ENCODE measurements at places on chromosomes 3 and 15. TPM values are rescaled to one million over a fixed set of nuclear protein-coding genes. Genes with fewer than 3 reads are reported as not detected.

DNA sequence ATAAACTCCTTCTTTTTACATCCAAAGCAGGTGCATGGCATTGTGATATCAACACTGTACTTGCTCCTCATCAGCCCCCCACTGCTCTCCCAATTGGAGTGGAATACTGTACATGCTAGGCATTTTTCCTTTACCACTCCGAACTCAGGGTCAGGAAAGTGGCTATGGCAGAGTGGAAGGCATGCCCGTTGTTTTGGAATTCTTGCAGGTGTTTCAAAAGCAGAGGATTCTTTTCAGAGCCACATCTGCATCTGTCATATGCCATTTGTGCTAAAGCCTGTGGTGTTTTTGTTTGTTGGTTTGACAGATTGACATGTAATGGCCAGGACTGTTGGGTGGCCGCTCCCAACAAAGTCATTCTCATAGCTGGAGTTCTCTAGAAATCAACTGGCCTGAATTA is 41.7 kb downstream of the SOX2 start:
- no peak for DNase-seq

DNA sequence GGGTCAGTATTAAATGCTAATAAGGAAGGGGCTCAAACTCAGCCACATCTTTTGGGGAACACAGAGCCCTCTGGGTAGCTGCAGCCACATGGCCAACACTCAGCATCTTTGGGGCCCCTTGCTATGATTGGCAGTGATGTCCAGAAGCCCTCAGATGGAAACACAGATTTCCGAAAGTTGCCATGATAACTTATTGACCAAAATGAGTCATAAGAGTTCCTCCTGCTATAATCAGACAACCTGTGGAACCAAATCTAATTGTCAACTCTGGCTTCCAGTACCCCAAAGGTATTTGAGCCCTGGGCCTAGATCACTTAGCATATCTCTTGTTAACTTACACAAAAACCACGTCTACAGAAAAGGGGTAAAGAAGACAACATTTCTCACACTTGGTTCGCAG is 392.2 kb downstream of the KCNH8 start:
- DNase-seq: no peak

DNA sequence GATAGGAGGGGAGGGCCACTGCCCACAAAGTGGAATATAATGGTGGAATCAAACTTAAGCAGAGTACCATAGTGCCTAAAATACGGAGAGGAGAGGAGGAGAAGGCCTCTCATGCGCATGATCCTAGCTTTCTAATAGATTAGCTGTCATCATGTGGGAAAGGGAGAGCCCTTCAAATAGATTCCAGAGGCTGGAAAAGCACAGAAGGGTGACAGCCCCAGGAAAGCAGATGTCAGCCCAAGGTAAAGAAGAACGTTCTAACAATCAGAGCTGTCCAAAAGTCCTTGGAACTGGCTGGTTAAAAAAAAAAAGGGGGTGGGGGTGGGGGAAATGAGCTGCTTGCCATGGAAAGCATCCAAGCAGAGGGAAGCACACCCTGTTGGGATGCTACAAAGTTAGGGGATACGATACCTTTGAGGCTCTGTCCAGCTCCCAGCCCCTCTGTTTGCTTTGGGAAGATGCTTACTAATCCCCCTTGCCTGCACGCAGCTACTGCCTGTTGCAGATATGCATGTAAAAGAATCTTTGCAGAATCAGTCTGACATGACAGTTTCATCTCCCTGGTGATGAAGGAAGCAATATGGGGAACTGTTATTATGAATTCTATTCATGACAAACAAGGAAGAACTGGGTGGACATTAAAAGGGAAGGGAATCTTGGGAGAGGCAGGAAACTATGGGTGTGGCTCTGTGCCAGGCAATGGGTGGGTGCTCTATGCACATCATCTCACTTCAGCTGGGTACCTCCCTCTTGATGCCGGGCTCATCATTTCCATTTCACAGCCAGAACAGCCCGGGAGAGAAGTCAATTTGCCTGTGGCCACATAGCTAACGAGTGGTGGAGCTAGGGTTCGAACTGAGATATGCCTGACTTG is 10.1 kb upstream of the LMCD1 start:
- no peak for DNase-seq

- DNase-seq: no peak
Measured at GRCh38 chr15:44729408-44730127, 6.8 kb upstream of the TRIM69 start.

GRCh38 chr15:73695773-73696640 is 11.8 kb downstream of the CD276 start:
- DNase-seq: no peak

GRCh38 chr3:187183210-187183862 is 13.9 kb upstream of the RTP1 start:
- no peak for DNase-seq

GRCh38 chr3:60316121-60316797 is 935.0 kb downstream of the FHIT start:
- no peak for DNase-seq

AADACL2 gene
- total RNA-seq: not detected
